SJSA1 (cell line): ENCODE measurements at places on chromosomes 4 and X. TPM values are rescaled to one million over a fixed set of nuclear protein-coding genes. Genes with fewer than 3 reads are reported as not detected.

Gene PRRG1
- total RNA-seq = 18.0 and 23.4 TPM in 2 replicates

Gene TTC29
- total RNA-seq = not detected in 2 replicates

Gene TXK
- 1.9 and 3.0 TPM in 2 replicates for total RNA-seq

Gene SMPX
- not detected in 2 replicates for total RNA-seq

Gene NXF3
- not detected in 2 replicates for total RNA-seq

Gene NDST3
- total RNA-seq = 0.53 and 0.58 TPM in 2 replicates

Gene RPL10
- total RNA-seq = 1,843 and 4,201 TPM in 2 replicates

Gene ZFP42
- total RNA-seq = not detected in 2 replicates

Gene LRRC66
- 0.05 TPM in 1 of 2 replicates, not detected in the other for total RNA-seq

Gene TEX11
- total RNA-seq = 30.2 and 41.4 TPM in 2 replicates

Gene DCHS2
- not detected in 2 replicates for total RNA-seq

Gene FAM47E
- total RNA-seq = not detected in 2 replicates
